ENCODE measurements at places on chromosomes 7 and 10. TPM values are rescaled to one million over a fixed set of nuclear protein-coding genes. Genes with fewer than 3 reads are reported as not detected.

Gene IL6
- not detected for total RNA-seq

Gene MYH16
- total RNA-seq = not detected

Gene FAM25G
- total RNA-seq = not detected

Gene JCAD
- 0.14 TPM for total RNA-seq

Gene NPTX2
- not detected for total RNA-seq

Gene GPR26
- not detected for total RNA-seq

Gene GARIN1A
- total RNA-seq = 0.30 TPM

Gene GCK
- 2.5 TPM for total RNA-seq

GRCh38 chr10:19310066-19310465, 261.5 kb downstream of the MALRD1 start:
- H3K27me3 ChIP-seq = no peaks in the 10 kb centered on the region
- H3K27ac ChIP-seq = no peak overlapping the region
- DNase-seq = no peak
- no peaks in the 10 kb centered on the region for H3K36me3 ChIP-seq
- H3K4me1 ChIP-seq = no peaks in the 10 kb centered on the region

DNA sequence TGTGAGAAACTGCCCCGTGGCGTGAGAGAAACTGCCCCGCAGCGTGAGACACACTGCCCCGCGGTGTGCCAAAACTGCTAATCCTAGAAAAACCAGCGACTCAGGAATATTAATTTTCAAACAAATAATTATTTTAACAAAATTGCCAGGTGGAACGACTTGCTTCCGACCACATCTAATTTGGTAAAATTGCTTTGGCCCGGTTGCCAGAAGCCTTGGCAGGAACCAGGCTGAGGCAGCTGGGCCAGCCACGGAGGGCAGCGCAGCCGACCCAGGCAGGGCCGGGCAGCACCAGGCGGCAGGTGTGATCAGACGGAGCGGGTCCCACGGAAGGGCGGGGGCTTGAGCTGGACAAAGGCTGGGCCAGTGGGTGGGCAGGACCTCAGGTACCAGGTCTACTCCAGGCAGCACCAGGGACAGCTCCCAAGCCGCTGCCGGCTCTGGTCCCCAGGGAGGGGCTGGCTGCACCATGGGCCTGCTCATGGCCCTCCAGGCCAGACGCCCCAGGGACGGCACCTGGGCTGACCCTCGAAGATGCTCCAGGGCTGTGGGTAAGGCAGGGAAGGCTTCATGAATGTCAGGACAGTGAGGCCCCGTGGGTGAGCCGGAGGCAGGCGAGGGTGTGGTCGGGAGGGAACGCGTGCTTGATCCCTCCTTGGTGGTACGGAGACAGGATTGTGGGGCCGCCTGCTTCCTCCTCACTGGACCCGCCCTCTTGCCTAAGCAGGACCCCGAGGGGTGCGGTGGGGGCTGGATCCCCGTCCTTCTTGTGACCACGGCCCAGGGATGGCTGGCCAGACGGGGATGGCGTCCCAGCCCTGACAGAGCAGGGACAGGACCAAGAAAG, 7.7 kb upstream of the ADGRA1 start:
- H3K27ac ChIP-seq = no peak overlapping the region
- peaks cover 8% of the 10 kb centered on the region for H3K27me3 ChIP-seq
- no peaks in the 10 kb centered on the region for H3K4me1 ChIP-seq
- no peaks in the 10 kb centered on the region for H3K36me3 ChIP-seq
- no peak for DNase-seq

DNA sequence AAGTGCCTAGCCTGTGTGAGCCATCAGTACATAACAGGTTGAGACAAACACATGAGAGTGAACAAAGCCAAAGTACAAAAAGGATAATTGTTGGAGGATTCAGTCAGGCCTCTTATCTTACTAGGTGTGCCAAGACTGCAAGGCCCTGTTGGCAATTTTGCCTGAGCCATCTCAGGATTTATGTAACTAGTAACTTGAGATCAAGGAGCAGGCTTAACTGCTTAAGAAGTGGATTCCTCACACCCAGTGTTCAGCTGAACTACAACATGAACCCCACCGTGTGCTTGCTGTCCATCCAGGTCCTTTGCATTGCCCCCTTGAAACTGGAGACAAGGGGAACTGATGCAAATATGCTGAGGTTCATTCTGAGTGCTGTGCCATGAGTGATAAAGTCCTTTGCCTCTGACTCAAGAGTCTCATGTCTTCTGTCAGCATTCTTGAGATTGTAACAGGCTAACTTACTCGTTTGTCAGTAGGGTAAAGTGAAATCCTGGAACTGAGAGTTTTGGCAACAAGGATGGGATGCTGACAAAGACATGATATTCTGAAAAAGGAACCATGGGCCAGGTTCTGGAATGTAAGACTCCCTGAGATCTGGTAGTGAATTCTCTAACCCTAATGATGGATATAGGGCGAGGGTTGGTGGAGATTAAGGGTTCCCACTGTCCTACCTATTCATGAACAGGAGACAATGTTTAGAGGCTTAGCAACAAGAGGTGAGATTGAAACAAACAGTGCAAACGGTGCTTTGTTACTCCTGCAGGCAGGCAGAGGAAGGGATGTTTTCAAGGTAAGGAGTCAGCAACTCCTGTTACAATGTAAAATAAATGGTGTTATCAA, 44.1 kb upstream of the GATAD1 start:
- H3K27ac ChIP-seq = no peak overlapping the region
- H3K27me3 ChIP-seq = no peaks in the 10 kb centered on the region
- H3K36me3 ChIP-seq = peaks cover 2% of the 10 kb centered on the region
- peaks cover 16% of the 10 kb centered on the region for H3K4me1 ChIP-seq

GRCh38 chr10:52632591-52632990, 140.0 kb downstream of the MBL2 start:
- H3K27me3 ChIP-seq = no peaks in the 10 kb centered on the region
- no peak overlapping the region for H3K4me3 ChIP-seq
- H3K4me1 ChIP-seq = no peaks in the 10 kb centered on the region
- no peak overlapping the region for H3K27ac ChIP-seq
- DNase-seq = no peak
- no peaks in the 10 kb centered on the region for H3K36me3 ChIP-seq

GRCh38 chr7:30905078-30906012, 6.3 kb upstream of the AQP1 start:
- no peak overlapping the region for H3K4me3 ChIP-seq
- DNase-seq = no peak
- H3K36me3 ChIP-seq = no peaks in the 10 kb centered on the region

DNA sequence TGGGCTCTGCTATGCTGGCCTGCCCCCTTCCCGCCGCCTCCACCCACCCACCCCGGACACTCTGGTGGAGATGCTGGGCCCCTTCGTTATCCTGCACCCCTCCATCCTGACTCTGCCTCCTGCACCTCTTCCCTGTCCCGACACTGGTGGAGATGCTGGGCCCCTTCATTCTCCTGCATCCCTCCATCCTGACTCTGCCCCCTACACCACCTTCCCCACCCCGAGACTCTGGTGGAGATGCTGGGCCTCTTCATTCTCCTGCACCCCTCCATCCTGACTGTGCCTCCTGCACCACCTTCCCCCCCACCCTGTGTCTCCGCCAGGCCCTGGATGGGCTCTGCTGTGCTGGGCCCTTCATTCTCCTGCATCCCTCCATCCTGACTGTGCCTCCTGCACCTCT, 15.0 kb downstream of the IDI2 start:
- no peak overlapping the region for H3K4me3 ChIP-seq
- no peaks in the 10 kb centered on the region for H3K4me1 ChIP-seq
- peaks cover 33% of the 10 kb centered on the region for H3K36me3 ChIP-seq

- H3K4me1 ChIP-seq = peaks cover 5% of the 10 kb centered on the region
- peaks cover 85% of the 10 kb centered on the region for H3K27me3 ChIP-seq
- peak; percentile 56 for DNase-seq
- H3K36me3 ChIP-seq = no peaks in the 10 kb centered on the region
Observed at GRCh38 chr10:49398000-49398861, 2.3 kb upstream of the DRGX start.

DNA sequence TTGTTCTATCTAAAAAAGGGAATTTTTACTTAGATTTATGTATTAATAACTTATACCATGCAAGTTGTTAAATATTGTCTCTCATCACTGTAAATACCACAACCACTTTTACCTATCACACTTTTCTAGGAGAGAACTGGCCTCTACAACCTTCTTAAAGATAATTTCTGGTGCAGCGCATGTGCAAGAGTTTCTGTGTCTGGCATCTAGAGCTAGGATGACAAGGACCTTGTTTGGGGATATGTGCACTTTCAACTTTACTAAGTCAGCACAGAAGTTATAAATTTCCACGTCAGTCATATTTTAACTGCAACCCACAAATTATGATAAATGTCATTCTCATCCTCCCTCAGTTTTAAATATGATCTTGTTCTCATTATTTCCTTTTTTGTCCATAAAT, 156.9 kb upstream of the ADCY1 start:
- peaks cover 16% of the 10 kb centered on the region for H3K27me3 ChIP-seq
- DNase-seq = no peak
- H3K4me1 ChIP-seq = peaks cover 6% of the 10 kb centered on the region
- H3K27ac ChIP-seq = no peak overlapping the region
- no peak overlapping the region for H3K4me3 ChIP-seq
- H3K36me3 ChIP-seq = no peaks in the 10 kb centered on the region

- DNase-seq = no peak
- H3K4me1 ChIP-seq = no peaks in the 10 kb centered on the region
- no peak overlapping the region for H3K27ac ChIP-seq
- H3K27me3 ChIP-seq = no peaks in the 10 kb centered on the region
- H3K4me3 ChIP-seq = no peak overlapping the region
- H3K36me3 ChIP-seq = no peaks in the 10 kb centered on the region
Observed at GRCh38 chr7:14690075-14690474, 212.5 kb downstream of the DGKB start.

GRCh38 chr10:128499956-128500355, 373.7 kb upstream of the MKI67 start:
- no peak overlapping the region for H3K4me3 ChIP-seq
- no peaks in the 10 kb centered on the region for H3K36me3 ChIP-seq
- no peaks in the 10 kb centered on the region for H3K4me1 ChIP-seq
- H3K27ac ChIP-seq = no peak overlapping the region

DNA sequence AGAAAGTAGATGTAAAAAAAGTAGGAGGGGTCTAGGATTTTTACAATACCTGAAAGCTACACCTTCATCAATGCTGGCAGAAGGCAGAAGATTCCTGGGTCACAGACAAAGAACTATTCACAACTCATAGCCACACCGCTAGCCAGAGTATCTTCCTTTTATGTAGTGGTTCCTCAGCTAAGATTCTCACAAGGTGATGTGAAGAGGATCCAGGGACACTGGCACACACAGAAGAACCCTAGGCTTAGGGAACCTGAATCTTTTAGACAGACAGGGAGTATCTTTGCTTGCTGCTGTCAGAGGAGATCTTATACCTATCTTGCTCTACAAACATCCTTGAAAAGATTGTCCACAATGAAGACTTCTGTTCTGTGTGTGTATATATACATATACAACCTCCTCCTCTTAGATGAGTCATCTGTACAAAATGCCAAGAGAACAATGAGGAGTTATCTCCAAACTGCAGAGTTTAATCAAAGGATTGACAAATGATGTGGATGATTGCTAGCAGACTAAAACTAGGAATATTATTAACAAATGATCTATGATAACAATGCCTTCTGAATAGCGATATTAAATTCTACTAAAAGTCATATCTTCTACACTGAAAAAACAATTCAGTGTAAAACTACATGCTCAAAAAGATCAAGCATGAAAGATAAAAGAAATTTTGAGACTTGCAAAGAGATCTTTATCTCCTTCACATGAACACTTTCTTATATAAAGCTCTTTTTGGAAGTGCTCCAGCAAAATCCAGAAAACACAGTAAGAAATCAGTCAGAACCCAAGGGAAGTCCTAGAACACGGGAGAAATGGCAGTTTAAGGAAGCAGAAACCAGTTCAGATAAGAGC, 409.3 kb downstream of the PARD3 start:
- no peak overlapping the region for H3K27ac ChIP-seq
- H3K4me1 ChIP-seq = no peaks in the 10 kb centered on the region

- H3K36me3 ChIP-seq = no peaks in the 10 kb centered on the region
- no peaks in the 10 kb centered on the region for H3K27me3 ChIP-seq
- DNase-seq = no peak
- H3K27ac ChIP-seq = no peak overlapping the region
- no peaks in the 10 kb centered on the region for H3K4me1 ChIP-seq
Observed at GRCh38 chr7:97390915-97391593, 273.6 kb downstream of the SDHAF3 start.

GRCh38 chr7:47343061-47343455, 238.9 kb downstream of the TNS3 start:
- no peaks in the 10 kb centered on the region for H3K27me3 ChIP-seq
- DNase-seq = no peak
- no peak overlapping the region for H3K4me3 ChIP-seq
- no peak overlapping the region for H3K27ac ChIP-seq

DNA sequence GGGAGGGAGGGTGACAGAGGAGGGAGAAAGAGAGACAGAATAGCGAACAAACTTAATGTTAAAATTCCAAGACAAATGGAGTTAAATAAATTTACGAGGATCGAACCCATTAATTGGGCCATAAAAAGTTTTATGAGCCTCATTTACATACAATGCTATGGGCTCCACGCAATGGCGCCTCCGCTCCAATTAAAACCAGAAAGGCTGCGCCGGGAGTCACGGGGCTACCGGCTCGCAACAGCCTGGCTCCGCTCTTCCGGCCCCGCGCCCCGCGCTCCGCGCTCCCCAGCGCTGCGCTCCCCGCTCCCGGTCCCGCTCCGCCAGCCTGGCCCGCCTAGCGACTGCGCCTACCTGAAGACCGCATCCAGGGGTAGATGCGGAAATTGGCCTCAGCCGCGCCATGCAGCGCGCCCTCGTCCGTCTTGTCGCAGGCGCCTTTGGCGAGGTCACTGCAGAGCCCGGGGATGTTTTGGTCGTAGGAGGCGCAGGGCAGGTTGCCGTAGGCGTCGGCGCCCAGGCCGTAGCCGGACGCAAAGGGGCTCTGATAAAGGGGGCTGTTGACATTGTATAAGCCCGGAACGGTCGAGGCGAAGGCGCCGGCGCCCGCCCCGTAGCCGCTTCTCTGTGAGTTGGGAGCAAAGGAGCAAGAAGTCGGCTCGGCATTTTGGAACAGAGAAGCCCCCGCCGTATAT, 513 bp downstream of the HOXA7 start:
- DNase-seq = no peak
- peak overlapping the region; percentile 47 for H3K4me3 ChIP-seq
- H3K36me3 ChIP-seq = peaks cover 2% of the 10 kb centered on the region
- H3K27me3 ChIP-seq = peaks cover 97% of the 10 kb centered on the region

- peaks cover 26% of the 10 kb centered on the region for H3K4me1 ChIP-seq
- H3K4me3 ChIP-seq = peak overlapping the region; percentile 52
- peak; percentile 66 for DNase-seq
- H3K36me3 ChIP-seq = peaks cover 17% of the 10 kb centered on the region
- no peaks in the 10 kb centered on the region for H3K27me3 ChIP-seq
- H3K27ac ChIP-seq = peak overlapping the region; percentile 83
Observed at GRCh38 chr7:2019711-2020511, 212.8 kb downstream of the MAD1L1 start.

- H3K4me1 ChIP-seq = no peaks in the 10 kb centered on the region
- no peak overlapping the region for H3K27ac ChIP-seq
- H3K4me3 ChIP-seq = no peak overlapping the region
- no peaks in the 10 kb centered on the region for H3K36me3 ChIP-seq
- H3K27me3 ChIP-seq = no peaks in the 10 kb centered on the region
Observed at GRCh38 chr7:123432601-123433000, 101.8 kb downstream of the IQUB start.

GRCh38 chr7:15782656-15783055, 96.2 kb upstream of the MEOX2 start:
- H3K27ac ChIP-seq = no peak overlapping the region
- H3K4me3 ChIP-seq = no peak overlapping the region
- H3K4me1 ChIP-seq = no peaks in the 10 kb centered on the region
- H3K27me3 ChIP-seq = no peaks in the 10 kb centered on the region
- no peak for DNase-seq
- H3K36me3 ChIP-seq = no peaks in the 10 kb centered on the region

Measured in activated naive CD8-positive, alpha-beta T cell treated with anti-CD3 and anti-CD28 coated beads for 36 hours (primary cell).